Stimulated activated CD8-positive, alpha-beta memory T cell treated with anti-CD3 and anti-CD28 coated beads, Interleukin-4, amount 100 ng/mL, for 1 hour (primary cell): ENCODE measurements at places on chromosomes 3 and 15.

DNA sequence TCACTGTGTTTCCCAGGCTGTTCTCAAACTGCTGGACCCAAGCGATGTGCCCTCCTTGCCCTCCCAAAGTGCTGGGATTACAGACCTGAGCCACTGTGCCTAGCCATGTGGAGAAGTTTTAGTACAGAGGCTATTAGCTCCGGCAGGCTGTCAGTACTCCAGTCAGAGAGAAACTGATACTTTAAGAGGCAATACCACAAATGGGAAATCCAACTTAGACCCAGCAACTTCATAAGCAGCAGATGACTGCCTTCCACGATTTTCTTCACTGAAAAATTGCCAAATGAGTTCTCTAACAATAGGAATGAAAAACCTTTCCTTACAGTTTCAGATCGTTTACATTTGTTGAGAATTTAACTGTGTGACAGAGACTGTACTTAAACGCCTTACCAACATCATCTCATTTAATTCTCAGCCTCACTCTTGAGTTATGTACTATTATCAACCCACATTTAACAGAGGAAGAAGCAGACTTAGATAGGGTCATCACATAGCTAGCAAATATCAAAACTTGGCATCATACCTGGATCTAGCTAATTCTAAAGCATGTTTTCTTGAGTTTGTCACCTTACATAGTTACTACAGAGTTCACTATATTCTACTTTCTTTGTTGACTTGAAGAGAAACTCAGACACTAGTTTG is 127.4 kb downstream of the TCF12 start:
- DNase-seq = no peak

DNA sequence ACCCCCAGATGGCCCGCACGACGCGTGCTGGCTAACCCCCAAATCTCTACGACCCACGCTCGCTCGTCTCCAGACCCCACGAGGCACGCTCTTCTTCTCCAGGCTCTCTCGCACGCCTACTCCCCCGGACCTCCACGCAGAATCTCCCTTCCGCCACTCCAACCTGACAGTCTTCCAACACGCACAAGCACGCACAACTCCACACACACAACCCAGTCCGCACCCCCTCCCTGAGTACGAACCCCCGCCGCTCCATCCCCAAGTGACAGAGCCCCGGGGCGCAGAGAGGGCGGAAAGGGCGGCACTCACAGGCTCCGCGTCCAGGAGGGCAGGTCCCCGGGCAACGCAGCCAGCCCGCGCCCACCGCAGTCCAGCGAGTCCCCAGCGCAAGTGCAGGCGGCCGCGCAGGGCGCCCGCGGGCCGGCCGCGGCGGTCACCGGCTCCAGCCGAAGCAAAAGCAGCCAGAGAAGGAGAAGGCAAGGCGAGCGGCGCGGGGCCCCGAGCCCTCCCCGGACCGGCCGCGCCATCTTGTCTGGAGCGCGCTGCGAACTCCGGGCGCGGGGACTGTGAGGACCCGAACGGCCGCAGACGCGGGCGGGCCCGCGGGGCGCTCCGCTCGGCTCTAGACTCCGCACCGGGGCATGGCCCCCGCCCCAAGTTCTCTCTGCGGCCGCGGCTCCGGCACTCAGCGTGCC is 794 bp downstream of the LRIG1 start:
- no peak for DNase-seq

- DNase-seq = no peak
These were observed 2.7 kb downstream of the IGF1R start for GRCh38 chr15:98651036-98651481.

GRCh38 chr15:95812491-95812890 is 518.0 kb upstream of the NR2F2 start:
- no peak for DNase-seq

GRCh38 chr3:18402239-18402799 is 22.8 kb downstream of the SATB1 start:
- DNase-seq = no peak

DNA sequence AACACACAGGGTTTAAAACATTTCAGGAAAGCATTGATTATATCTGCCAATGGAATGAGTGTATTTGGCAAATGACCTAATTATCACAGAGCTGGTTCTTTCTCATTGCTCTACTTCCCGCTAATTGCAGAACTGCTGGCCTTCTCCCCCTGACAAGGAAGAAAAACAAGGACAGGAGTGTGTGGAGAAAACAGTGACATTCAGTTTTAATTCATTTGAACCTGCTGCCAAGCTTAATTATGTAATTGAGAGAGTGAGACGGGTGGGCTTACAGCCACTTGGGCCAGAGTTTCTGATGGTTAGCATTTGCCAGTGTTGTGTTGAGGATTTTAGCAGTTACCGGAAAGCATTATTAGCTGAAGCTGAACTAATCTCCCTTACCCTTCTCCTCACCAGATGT is 301.4 kb downstream of the RBMS3 start:
- no peak for DNase-seq

DNA sequence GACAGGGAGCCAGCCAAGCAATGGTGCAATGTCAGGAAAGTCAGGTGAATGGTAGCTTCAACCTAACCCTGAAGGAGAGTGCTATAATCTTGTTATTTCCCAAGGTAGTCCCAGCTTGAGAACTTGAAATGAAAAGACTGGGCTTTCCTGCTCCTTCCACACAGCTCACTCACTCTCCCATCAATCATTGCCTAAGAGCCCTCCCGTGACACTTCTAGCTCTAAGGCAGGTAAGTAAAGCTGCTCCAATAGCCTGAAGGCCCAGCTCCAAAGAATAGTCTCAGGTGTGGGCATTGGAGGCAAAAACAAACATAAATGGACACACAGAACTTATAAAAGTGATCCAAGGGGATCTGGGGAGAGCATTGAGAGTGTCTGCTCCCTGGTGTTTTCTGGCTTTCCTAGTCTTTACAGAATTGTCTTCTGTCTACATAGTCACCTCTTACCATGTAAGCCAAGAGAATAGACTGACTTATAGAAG is 63.1 kb upstream of the TBC1D5 start:
- DNase-seq = no peak

DNA sequence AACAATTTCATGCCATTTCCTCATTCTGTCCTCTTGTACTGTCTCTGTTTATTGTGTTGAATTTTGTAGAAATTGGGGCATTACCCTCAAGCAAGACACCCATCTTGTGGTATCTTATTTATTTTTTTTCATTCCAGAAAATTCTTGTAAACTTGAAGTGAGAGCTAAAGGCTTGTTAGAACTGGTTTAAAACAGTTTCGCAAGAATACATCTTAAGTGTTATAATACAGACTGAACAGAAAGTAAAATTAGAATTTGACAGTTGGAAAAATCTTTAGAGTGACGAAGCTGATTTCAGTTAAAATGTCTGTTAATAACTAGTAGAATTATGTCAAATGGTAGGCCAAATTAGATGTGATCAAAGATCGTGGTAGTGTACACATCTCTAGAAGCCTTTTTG is 26.9 kb downstream of the RNF13 start:
- no peak for DNase-seq

DNA sequence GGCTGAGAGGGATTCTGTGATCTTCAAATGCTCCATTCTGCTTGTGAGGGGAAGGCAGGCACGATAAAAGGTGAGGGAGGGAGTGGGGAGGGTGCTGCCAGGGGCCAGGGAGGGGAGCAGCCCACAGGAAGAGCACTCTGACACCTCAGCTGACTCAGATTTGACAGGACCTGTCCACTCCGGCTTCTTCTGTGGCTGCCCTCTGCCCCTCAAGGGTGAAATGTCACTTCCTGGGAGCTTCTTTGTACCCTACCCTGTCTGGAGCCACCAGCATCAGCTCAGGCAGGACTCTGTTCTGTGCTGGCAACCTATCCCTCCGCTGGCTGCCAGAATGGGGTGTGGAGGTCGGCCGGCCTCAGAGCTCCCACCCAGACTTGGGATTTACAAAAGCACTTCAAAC is 114.0 kb upstream of the HACD2 start:
- DNase-seq = no peak

DNA sequence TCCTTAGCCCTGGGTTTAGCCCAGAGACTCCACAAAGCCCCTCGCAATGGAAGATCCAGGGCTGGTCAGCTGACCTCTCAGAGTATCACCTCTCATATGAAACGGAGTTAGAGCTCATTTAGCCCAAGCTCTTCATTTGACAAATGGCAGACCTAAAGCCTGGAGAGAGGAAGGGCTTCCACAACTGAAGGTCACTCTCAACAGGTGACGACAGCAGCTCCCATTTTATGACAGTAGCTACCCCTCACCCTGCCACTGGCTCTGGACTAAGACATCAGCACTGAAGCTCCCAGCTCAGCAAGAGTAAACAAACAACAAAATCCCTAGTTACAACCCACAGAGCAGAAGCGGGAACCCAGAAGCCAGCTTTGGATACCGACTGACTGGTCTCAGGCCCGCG is 33.7 kb downstream of the TLE3 start:
- no peak for DNase-seq

GRCh38 chr3:156264771-156265170 is 144.4 kb downstream of the KCNAB1 start:
- DNase-seq = no peak

DNA sequence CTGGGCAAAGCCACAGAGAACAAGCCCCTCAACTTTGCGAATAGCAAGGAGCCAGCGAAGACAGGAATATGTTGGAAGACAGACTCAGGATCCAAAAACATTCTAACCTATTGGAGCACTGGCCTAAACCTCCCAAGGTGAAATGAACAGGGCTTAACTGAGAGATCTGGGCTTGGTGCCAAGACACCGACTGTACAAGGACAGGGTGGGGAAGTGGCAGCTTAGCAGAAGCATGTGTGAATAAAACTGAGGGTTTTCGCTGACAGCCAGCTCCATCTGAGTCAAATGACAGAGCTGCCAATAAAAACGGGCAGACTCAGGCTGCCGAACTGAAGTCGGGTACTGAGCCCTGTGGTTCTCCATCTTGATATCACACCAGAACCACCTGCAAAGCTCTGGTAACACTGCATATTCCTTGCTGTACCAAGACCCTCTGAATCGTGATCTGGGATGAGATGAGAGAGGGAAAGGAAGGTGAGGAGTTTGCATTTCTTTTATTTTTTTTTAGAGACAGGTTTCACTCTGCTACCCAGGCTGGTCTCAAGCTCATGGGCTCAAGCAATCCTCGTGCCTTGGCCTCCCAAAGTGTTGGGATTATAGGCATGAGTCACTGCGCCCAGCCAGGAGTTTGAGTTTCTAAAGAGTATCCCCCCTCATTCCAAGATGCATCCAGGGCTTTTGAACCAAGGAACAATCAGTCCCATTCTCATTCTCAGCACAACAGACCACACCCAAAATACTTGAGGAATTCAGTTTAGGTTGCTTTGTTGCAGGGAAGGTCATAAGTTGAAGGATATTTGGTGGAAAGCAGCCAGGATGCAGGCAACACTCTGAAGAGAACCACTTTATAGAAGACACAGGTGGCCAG is 6.0 kb upstream of the PLCB2 start:
- DNase-seq = no peak

GRCh38 chr3:192869131-192870031 is 48.3 kb downstream of the MB21D2 start:
- DNase-seq = no peak

GRCh38 chr3:190326930-190327329 is 4.7 kb upstream of the CLDN1 start:
- no peak for DNase-seq

- no peak for DNase-seq
These were observed 68.1 kb downstream of the DNAJB8 start for GRCh38 chr3:128398586-128398985.

DNA sequence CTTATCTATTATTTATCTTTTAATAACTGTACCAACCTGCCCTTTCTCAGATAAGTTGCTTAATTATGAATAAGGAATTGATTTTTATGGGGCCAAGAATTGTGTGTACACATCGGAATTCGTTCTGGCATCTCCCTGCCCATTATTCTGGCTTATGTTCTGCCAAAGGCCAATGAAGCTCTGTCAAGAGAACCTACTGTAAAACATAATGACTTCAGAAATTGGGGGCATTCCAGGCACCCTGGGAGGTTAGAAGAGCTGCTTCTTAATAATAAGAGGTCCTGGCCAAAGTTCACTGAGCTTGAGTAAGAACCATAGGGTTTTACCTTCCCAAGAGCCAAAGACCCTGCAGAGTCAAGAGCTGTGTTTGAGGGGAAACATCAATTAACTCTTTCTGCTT is 261.7 kb downstream of the SLC9A9 start:
- no peak for DNase-seq

GRCh38 chr15:52677593-52678467 is 1.4 kb downstream of the ATOSA start:
- DNase-seq = peak; percentile 19

- no peak for DNase-seq
These were observed 530 bp upstream of the PCOLCE2 start for GRCh38 chr3:142889212-142890014.

GRCh38 chr3:32816439-32817256 is 1.1 kb upstream of the TRIM71 start:
- DNase-seq = no peak

GRCh38 chr3:194532591-194532990 is 45.8 kb upstream of the ATP13A3 start:
- DNase-seq = no peak

DNA sequence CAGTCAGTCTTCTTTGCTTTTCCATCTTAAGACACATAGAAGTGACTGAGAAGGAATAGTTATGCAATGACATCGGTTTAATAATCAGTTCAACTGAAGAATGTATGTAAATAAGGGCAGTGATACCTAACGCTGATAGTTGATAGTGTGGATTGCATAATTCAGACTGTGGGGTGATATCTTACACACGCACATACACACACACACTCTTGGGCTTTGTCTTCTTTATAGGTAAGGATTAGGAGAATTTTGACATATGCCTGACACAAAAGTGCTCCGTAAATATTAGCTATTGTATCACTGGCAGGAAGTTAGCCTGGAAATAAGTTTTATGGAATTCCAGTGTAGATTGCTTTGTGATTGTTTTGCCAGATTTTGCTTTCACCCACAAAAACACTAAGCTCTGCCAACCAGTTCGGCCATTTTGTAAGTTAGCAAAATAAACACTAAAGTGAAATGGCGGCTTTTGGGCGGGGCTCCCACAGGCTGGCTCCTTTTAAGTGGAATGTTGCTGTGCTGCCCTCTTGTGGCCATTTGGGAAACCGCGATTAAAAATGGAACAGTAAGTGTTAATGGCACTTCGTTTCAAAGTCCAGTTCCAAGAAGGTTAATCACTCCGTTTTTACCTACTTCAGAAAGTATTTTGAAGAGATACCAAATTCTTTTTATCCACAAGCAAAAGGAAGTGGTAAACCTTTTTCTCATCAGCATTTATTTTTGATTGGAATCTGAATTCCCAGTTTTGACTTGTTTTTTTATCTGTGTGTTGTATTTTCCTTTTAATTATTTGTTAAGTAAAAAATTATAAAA is 17.7 kb downstream of the CHD2 start:
- peak; percentile 79 for DNase-seq

DNA sequence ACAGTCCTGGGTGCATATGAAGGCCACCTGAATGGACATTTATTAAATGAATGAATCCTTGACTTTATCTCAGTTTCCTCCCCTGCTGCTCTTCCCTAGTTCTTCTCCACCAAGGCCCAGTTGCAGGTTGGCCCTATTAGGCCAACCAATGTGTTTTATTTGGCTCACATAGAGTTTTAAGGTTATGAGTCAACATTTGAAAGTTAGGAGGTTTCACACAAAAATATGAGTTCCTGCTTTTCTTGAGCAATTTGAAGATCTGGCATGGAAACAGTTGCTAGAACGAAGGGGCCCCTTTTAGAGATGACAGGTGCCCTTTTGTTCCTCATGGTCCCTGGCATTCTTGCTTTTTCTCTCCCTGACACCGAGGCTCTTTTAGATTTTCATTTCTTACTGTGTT is 83.0 kb upstream of the PDZRN3 start:
- no peak for DNase-seq

GRCh38 chr3:17539436-17539835 is 203.0 kb downstream of the TBC1D5 start:
- DNase-seq = no peak
